Stimulated activated CD4-positive, alpha-beta T cell treated with anti-CD3 and anti-CD28 coated beads, Interleukin-12 subunit alpha, Interleukin-12 subunit beta, amount 100 ng/mL, for 4 hours (primary cell): ENCODE measurements at places on chromosomes 11 and 22.

DNA sequence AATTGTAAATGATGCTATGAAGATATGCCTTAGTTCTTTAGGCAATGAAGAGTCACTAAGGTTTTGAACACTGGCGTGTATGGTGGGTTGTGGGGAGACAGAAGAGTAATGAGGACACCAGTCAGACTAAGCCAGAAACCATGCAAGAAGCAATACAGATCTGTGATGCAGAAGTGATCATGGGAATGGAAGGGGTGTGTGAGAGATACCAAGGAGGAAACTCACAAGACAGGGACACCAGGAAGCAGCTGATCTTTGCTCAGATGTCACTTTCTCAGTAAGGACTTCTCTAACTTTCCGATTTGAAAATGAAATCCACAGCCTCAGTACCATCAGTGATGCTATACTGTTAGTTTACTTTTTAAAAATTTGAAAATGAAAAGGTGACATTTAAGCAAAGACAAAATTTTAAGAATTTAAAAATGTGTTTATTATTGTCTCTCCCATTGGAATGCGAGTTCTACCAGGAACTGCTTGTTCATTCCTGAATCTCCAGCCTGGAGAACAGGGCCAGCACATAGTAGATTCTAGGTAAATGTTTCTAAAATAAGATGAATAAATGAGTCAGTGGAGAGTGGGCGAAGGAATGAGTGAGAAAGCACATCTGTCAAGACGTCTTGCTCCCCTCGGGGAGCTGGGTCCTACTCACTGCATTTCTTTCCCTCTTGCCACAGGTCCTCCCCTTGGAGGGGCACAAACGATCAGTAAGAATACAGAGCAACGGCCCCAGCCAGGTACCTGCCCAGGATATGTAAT is 60.4 kb downstream of the KCNJ1 start:
- DNase-seq: no peak

GRCh38 chr11:3613998-3614741 is 27.6 kb downstream of the ART5 start:
- no peak for DNase-seq

GRCh38 chr22:26281941-26282340 is 112.7 kb downstream of the SEZ6L start:
- DNase-seq: no peak

GRCh38 chr22:42287174-42287890 is 16.9 kb upstream of the TCF20 start:
- DNase-seq: no peak
